GM23248 (cell line): ENCODE measurements at places on chromosomes 12 and 14. TPM values are rescaled to one million over a fixed set of nuclear protein-coding genes. Genes with fewer than 3 reads are reported as not detected.

The MSI1 gene
- total RNA-seq, result not detected in 2 replicates

The RASAL1 gene
- total RNA-seq, result not detected in 2 replicates

The NFKBIA gene
- 46.5 and 60.4 TPM in 2 replicates for total RNA-seq

The PPFIA2 gene
- total RNA-seq, result not detected in 2 replicates

The VASH1 gene
- total RNA-seq, result 2.6 and 2.9 TPM in 2 replicates

The HOXC12 gene
- total RNA-seq, result not detected in 2 replicates

The IAPP gene
- not detected in 2 replicates for total RNA-seq

The PRKD1 gene
- total RNA-seq, result 21.0 and 24.2 TPM in 2 replicates

The KCNA1 gene
- not detected in 2 replicates for total RNA-seq

The KDM2B gene
- 20.1 and 26.3 TPM in 2 replicates for total RNA-seq

The CCDC177 gene
- not detected in 2 replicates for total RNA-seq

The FOXM1 gene
- total RNA-seq, result 12.4 and 23.9 TPM in 2 replicates

The IL23A gene
- not detected in 2 replicates for total RNA-seq

The FAM181A gene
- total RNA-seq, result not detected in 2 replicates
